Urinary bladder (tissue), 4 donors: ENCODE measurements at places on chromosomes 3 and 15.

GRCh38 chr3:29353807-29354206, 72.9 kb downstream of the RBMS3 start:
- no peak for DNase-seq

DNA sequence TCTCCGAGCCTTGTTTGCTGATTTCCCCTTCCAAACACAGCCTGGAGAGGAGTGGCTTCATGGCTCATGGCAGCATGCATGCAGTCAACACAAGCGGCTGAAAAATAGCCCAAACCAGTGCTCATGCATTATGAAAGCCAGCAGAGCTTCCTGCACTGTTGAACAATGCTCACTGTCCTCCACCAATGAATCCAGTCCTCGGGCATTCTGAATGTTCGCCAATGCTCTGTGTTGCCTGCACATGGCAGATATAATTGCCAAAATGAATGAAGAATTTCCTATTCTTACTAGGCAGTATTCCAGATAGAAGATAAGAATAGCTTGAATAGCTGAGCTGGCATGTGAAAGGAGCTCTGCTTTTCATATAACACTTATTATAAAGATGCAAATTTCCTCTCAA, 252.7 kb downstream of the ROBO1 start:
- no peak for DNase-seq

- no peak for DNase-seq
Observed at GRCh38 chr3:101204246-101204645, 116.1 kb downstream of the IMPG2 start.

GRCh38 chr3:157498371-157498770, 4.8 kb downstream of the VEPH1 start:
- DNase-seq = no peak
